CD14-positive monocyte (primary cell): ENCODE measurements at places on chromosomes 1 and 21.

GRCh38 chr1:194710671-194711070, 1524.3 kb upstream of the B3GALT2 start:
- H3K27me3 ChIP-seq = no peaks in the 10 kb centered on the region
- H3K4me3 ChIP-seq = no peak overlapping the region
- no peaks in the 10 kb centered on the region for H3K36me3 ChIP-seq
- no peak for DNase-seq
- H3K27ac ChIP-seq = no peak overlapping the region

GRCh38 chr1:62175568-62176179, 19.0 kb upstream of the L1TD1 start:
- H3K36me3 ChIP-seq = no peaks in the 10 kb centered on the region
- no peaks in the 10 kb centered on the region for H3K4me1 ChIP-seq
- peak; percentile 11 for DNase-seq
- no peak overlapping the region for H3K4me3 ChIP-seq
- H3K27me3 ChIP-seq = no peaks in the 10 kb centered on the region

GRCh38 chr1:74822851-74823401, 90.0 kb downstream of the TYW3 start:
- no peaks in the 10 kb centered on the region for H3K4me1 ChIP-seq
- H3K27me3 ChIP-seq = no peaks in the 10 kb centered on the region
- DNase-seq = no peak
- H3K4me3 ChIP-seq = no peak overlapping the region

GRCh38 chr1:47887475-47888293, 109.5 kb downstream of the TRABD2B start:
- no peaks in the 10 kb centered on the region for H3K4me1 ChIP-seq
- no peak overlapping the region for H3K27ac ChIP-seq
- H3K4me3 ChIP-seq = no peak overlapping the region
- H3K36me3 ChIP-seq = no peaks in the 10 kb centered on the region
- H3K27me3 ChIP-seq = peaks cover 2% of the 10 kb centered on the region
- DNase-seq = no peak

DNA sequence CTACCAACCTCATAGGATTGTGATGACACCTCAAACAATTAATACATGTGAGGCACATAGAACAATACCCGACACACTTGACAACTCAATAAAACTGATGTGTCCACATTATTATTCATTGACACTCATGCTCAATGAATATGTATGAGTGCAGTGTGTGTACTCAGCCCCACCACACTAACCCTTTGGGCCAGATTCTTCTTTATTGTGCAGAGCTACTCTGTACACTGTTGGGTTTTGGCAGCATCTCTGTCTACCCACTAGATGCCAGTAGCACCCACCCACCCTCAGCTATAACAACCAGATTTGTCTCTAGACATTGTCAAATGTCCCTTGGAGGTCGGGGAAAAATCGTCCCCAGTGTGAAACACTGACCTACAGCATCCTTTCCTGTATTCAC, 10.1 kb downstream of the CASP9 start:
- DNase-seq = no peak
- peaks cover 10% of the 10 kb centered on the region for H3K4me1 ChIP-seq
- no peaks in the 10 kb centered on the region for H3K27me3 ChIP-seq
- H3K36me3 ChIP-seq = peaks cover 16% of the 10 kb centered on the region
- H3K4me3 ChIP-seq = no peak overlapping the region

DNA sequence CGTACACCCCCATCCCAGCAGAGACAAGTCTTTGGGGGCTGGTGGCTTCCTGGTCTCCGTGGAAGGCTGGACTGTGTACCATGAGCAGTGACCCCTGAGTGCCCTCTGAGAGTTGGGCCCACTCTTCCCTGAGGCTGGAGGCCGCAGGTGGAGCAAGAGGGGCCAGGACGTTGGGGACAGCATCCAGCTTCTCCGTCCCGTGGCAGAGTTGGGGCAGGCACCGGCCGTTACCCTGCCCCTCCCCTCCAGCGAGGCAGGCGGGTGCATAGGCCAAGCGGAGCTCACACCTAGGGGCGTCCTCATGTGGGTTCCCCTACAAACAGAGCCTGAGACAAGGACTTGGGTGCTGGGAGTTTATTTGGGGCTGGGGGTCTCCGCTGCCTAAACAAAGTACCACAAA, 14.0 kb downstream of the GABRD start:
- H3K27me3 ChIP-seq = no peaks in the 10 kb centered on the region
- H3K36me3 ChIP-seq = no peaks in the 10 kb centered on the region
- H3K4me3 ChIP-seq = no peak overlapping the region
- no peak overlapping the region for H3K27ac ChIP-seq
- no peak for DNase-seq

DNA sequence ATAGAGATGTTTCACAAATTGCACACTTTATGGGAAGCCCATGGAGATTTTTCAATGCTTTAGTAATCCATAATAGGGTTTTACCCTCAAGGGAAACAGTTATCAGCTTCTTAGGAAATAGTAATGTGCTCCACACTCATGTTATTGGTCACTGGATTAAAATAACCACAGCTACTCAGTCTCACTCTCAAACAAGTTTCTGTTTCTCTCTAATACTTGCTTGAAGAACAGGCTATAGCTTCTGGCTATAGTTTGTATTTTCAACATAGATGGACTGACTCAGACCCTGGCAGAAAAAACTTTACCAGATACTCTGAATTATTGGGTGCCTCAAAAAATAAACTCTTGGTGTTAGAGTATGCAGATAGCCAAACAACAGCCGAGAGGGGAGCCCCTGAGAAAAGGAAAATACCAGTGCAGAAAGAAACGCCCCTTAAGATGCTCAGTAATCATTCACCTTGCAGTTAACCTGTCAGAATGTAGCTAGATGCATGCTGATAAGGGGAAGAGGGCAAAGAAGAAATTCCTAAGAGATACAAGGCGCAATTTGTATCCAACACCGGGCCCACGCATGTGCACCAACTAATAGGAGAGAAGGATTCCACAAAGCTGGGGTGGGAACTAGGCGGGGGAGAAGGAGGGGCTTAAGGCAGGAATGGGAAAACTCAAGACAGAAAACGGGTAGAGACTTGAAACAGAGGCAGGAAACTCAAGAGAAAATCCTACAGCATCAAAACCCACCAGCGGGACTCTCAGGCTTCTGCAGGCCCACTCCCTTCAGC, 30.4 kb upstream of the PDE4B start:
- H3K36me3 ChIP-seq = no peaks in the 10 kb centered on the region
- no peaks in the 10 kb centered on the region for H3K27me3 ChIP-seq
- no peak overlapping the region for H3K4me3 ChIP-seq
- no peak overlapping the region for H3K27ac ChIP-seq
- no peaks in the 10 kb centered on the region for H3K4me1 ChIP-seq
- no peak for DNase-seq

GRCh38 chr1:156884560-156885184, 8.8 kb upstream of the PEAR1 start:
- H3K36me3 ChIP-seq = no peaks in the 10 kb centered on the region
- no peaks in the 10 kb centered on the region for H3K4me1 ChIP-seq
- no peak for DNase-seq
- H3K27me3 ChIP-seq = peaks cover 6% of the 10 kb centered on the region

DNA sequence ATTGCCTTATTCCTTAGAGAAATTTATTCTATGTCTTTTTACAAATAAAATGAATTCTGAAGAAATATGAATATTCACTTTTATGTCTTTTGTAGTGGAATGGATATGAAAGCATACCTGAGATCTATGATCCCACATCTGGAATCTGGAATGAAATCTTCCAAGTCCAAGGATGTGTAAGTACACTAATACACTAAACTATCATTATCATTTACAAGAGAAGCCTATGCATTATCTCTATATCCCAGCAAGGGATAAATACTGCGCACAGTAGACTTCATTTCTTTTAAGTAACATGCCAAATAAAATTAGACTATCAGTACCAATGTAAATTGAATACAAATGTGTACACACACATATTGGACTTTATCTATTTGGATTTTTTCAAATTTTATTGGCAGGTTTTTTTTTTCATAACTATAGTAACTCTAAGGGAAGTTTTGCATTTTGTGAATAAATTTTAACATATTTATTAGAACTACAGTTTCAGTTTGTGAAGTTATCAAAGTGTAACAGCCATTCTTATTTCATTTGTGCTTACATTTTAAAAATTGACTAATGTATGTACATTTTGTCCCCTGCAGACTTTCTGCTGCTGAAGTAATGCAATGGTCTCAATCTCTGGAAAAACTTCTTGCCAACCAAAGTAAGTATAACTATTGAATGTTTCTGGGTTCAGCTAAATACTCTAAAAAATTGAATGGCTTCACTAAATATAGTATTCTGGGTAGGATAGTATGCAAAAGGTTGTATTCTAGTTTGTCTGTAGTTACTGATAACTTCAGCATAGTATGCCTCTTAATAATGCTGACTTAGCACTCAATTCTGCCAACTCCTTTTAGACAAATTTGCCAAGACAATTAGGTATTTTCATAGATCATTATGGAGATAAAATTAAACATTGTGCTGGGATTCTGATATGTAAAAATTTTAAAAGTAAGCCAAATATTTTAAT, 894 bp downstream of the RGS1 start:
- no peak for DNase-seq
- H3K27me3 ChIP-seq = no peaks in the 10 kb centered on the region
- H3K4me3 ChIP-seq = no peak overlapping the region
- H3K36me3 ChIP-seq = no peaks in the 10 kb centered on the region
- H3K4me1 ChIP-seq = no peaks in the 10 kb centered on the region
